ENCODE measurements at places on chromosomes 2 and 18. TPM values are rescaled to one million over a fixed set of nuclear protein-coding genes. Genes with fewer than 3 reads are reported as not detected.

DNA sequence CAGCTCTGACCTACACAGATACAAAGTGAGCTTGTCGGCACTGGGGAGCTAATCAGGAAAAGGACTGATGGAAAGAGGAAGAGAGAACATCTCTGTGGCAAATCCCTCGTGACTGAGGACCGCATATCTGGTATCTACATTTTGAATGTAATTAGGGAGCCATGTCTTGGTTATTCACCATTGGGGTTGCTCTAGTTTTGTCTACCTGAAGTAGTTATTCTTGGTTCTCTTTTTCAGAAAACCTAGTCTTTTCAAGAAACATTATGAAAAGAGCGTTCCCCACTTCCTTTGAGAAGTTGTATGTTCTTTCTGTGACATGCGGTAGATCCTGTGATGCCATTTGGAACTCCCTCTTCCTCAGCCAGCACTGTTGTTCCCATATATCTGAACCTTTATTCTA is 104.4 kb downstream of the DOCK10 start:
- DNase-seq = no peak

GRCh38 chr18:75211953-75212750 is 1.6 kb downstream of the TSHZ1 start:
- DNase-seq = peak; percentile 25

DNA sequence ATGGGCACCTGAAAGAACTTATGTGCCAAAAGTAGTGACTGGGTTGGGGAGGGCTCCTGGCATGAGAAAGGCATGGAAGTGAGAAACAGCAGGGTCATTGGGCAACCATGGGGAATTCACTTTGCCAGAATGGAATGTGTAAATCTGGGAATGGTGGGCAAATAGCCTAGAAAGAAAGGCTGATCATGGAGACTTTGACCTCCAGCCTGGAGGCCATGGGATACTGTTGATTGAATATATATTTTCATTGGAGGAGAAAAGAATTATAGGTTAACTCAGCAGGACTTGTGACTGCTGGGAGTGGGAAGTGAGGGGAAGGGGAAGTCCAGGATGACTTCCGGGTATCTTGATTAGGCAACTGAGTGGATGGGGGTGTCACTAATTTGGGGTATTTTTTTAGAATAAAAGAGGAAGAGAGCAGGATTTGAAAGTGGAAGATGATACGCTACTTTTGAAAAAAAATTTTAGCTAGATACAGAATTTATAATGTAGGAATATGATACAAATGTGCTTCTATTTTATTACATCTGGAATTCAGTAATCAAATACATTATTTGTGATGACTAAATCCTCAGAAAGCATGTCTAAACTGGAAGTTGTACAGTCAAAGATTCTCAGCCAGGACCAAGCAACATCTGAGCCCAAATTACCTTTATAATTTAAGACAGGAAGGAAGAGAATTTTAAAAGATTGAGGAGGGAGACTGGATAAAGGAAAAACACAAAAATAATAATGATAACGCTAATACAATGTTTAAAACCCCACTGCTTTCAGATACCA is 116.2 kb downstream of the GATA6 start:
- no peak for DNase-seq

DNA sequence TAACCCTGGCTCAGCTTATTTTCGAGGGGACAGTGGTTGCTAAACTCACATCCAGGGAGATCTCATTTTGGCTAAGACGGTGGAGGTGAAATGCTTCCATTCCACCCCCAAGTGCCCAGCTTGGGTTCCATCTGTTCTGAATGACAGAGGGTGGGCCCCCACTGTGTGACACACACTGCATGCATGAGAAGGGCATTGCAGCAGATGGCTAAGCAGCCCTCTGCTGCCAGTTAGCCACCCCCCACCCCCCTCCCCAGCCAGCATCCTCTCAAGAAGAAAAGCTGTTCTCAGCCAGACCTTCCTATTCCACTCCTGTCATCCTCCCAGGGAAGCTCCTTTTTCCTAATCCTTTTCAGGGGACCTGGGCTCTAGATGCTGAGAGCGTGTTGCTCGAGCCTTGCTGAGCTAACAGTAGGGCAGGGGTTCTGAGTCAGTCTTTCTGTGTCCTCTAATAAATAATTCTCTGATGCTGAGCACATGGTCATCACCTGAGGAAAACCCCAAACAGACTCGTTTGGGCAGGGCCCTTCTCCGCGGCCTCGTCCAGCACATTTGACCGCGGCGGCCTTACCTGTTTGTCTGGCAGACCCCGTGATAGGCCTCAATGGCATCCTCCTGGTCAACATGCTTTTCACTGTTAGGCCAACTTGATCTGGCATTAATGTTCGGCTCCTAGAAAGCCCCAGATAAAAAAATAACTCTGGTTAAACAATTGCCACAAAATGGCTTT is 49.5 kb upstream of the ACAA2 start:
- DNase-seq = no peak

- no peak for DNase-seq
Measured at GRCh38 chr18:36083729-36084128, 16.4 kb upstream of the RPRD1A start.

- DNase-seq = no peak
Measured at GRCh38 chr2:143229952-143230351, 100.7 kb downstream of the ARHGAP15 start.

GRCh38 chr18:57836557-57836956 is 33.4 kb upstream of the ATP8B1 start:
- DNase-seq = no peak

- DNase-seq = no peak
Measured at GRCh38 chr2:187294043-187294442, 154.0 kb downstream of the CALCRL start.

DNA sequence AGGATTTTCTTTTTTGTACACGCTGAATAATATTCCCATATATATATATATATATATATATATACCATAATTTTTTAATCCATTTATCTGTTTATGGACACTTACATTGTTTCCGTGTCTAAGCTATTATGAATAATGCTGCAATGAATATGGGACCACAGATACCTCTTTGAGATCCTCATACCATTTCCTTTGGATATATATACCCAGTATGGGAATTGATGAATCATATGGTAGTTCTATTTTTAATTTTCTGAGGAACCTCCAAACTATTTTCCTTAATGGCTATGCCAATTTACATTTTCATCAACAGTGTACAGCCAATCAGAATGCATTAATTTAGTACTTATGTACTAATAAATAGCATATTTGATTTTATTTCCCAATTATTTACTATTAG is 53.1 kb downstream of the MERTK start:
- DNase-seq = no peak

- DNase-seq = no peak
Measured at GRCh38 chr2:71773218-71773617, 319.9 kb downstream of the DYSF start.

- no peak for DNase-seq
Measured at GRCh38 chr2:237075749-237076599, 9.7 kb upstream of the COPS8 start.

DNA sequence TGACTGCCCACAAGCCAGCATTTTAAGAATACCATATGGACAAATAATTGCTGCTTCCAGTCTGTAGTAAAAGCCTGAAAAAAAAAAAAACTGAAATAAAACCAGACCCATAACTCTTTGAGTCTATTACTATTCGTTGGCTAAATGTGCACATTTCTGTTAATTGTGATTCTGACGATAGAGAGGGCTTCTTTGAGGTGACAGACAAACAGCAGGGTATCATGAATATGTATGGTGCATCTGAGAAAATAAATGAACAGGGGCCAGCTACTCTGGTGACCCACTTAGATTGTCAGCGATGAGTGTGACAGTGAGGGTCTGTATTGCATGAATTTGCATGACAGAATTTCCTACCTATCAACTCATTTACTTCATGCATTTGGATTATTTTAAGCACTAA is 427.8 kb upstream of the SOX11 start:
- DNase-seq = no peak

- no peak for DNase-seq
Measured at GRCh38 chr2:47644351-47644750, 138.6 kb upstream of the MSH6 start.

DNA sequence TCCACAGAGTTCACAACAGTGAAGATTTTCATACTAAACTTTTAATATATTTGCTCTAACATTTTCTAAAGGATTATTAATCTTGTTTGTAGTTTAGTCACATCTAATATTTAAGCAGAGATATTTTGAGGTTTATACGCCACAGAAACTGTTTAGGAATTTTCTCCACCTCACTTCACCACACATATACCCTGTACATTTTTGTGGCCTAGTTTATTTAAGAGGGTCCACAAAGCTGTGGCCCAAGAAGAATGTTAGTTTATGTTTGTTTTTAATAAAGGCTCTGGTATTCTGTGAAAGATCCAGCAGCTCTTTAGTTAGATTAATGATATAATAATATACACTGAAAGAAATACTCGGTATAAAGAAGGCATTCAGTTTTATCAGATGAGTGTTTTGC is 132.7 kb upstream of the TTC27 start:
- no peak for DNase-seq

GRCh38 chr2:144996225-144996795 is 476.4 kb upstream of the ZEB2 start:
- no peak for DNase-seq

- DNase-seq = no peak
Measured at GRCh38 chr2:193461431-193461934, 1266.8 kb upstream of the TMEFF2 start.

- no peak for DNase-seq
Measured at GRCh38 chr18:50950626-50951025, 17.2 kb upstream of the ELAC1 start.

- no peak for DNase-seq
Measured at GRCh38 chr18:63205791-63206252, 113.7 kb downstream of the BCL2 start.

- DNase-seq = no peak
Measured at GRCh38 chr2:36399050-36399449, 43.5 kb downstream of the CRIM1 start.

ID2 gene
- total RNA-seq = 56.4 TPM

LYPD6B gene
- not detected for total RNA-seq

ARHGAP15 gene
- total RNA-seq = 218 TPM

ARHGAP28 gene
- total RNA-seq = not detected

FMNL2 gene
- 1.6 TPM for total RNA-seq

MAPRE3 gene
- 3.6 TPM for total RNA-seq

CD207 gene
- not detected for total RNA-seq

SPAG16 gene
- total RNA-seq = 6.3 TPM

SPP2 gene
- not detected for total RNA-seq

SERPINB12 gene
- total RNA-seq = not detected

PTPRN gene
- not detected for total RNA-seq

IKZF2 gene
- total RNA-seq = 15.0 TPM
